ENCODE measurements at places on chromosomes 6 and 20.

DNA sequence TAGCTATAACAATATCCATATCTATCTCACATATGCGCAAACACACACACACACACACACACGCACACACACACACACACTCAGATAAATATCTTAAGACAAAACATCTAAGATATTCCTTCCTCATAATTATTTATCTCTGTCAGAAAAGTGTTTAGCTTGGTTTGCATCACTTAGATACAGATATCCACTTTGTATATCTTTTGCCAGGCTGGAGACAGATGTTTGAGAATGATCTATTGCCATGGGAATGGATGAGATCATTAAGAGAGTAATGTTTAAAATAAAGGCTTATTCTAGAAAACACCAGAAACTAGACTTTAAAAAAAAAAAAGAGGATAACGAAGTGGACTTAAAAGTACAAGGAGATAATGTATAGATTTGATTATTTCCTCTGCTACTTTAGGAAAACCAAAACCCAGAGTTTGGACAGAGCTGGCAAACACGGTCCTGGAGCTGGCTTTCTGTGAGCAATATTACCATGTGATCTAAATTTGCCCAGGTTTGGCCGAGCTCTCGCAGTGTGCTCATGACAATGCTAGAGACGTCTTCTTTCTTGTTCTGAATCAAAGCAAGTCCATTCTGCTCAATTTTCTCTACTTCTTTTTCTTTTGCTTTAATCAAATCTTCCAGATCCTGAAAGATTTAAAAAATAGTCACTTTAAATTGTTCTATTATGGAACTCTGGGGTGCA, 411.8 kb downstream of the SYNE1 start:
- DNase-seq, result no peak

DNA sequence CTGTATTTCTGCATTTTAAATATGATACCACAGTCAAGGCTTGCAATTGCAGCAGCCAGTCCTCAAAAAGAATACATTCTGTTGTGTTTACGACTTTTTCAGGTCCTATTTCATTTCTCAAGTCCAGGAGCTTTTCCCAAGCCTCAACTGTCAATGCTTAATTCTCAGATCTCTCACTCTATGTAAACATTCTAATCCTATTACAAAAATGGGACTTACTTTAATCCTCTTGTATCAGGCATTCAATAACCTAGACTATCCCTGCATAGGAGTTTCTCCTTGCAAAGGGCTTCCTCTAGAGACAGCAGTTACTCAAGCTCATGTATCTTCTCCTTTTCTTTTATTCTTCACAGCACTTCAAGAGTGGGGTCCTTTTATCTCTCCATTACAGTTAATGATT, 1293.0 kb downstream of the GRIK2 start:
- no peak for DNase-seq

DNA sequence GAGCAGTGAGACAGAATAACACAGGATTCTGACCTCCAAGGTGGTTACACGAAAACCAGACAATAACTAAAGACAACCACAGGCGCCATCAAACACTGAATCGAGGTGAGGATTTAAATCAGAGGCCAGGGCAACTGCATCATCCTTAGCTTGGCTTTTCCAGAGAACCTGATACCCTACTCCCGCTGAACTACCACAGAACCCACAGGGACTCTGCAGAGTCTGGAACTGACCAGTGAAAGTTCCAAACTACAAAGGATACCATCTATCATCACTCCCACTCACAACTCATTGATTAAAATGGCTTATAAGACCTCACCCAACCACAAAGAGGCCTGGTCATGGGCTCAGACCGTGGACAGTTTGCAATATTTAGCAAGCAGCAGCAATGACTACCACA, 85.0 kb downstream of the BFSP1 start:
- DNase-seq, result no peak

GRCh38 chr6:143775336-143775735, 67.8 kb upstream of the LTV1 start:
- DNase-seq, result no peak

DNA sequence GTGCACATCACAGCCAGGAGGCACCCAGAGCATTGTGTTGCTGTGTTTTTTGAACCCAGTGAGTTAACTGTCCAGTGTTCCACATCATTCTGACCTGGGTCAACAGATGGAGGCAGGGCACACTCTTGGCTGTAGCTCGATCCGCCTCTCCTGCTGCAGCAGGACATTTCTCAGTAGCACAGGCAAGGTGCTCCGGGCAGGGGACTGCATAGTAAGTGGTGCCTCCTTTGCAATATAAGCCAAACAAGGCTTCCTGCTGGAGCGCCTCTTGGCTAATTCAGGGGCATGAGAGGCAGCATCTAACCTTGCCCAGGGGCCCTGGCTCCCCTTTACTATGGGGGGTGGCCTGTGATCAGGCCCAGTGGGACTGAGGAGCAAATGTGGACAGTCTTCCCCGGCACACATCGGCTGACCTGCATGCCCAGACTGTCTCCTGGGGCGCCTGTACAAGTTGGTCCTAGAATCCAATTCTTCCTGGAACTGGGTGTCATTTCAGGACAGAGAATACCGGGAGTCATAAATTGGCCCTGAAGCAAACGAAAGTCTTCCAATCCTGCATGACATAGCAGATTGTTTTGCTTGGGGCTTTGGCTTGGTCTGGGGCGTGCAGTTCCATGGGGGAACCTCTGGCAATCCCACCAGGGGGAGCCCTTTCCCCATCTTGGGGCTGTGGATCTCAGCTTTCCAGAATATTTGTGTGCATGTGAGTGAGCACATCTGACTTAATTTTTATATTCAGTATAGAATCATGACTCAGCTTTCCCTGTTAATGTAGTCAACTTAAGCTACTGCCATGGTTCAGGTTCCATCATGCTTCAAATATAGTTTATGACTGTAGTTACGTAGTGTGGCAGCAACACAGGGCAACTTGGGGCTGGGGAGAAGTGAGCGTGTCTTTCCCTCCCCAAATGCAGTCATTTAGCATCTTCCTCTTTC, 56.0 kb upstream of the DDR1 start:
- DNase-seq, result peak; percentile 89

GRCh38 chr6:4398791-4399190, 263.4 kb upstream of the ECI2 start:
- DNase-seq, result no peak

- DNase-seq, result no peak
Observed at GRCh38 chr6:110864824-110865223, 9.8 kb upstream of the AMD1 start.

- DNase-seq, result peak; percentile 8
Observed at GRCh38 chr6:156832231-156832647, 55.1 kb downstream of the ARID1B start.

- DNase-seq, result no peak
Observed at GRCh38 chr6:24440897-24441598, 38.3 kb downstream of the MRS2 start.

- DNase-seq, result no peak
Observed at GRCh38 chr6:35955970-35956369, 35.1 kb upstream of the SRPK1 start.

DNA sequence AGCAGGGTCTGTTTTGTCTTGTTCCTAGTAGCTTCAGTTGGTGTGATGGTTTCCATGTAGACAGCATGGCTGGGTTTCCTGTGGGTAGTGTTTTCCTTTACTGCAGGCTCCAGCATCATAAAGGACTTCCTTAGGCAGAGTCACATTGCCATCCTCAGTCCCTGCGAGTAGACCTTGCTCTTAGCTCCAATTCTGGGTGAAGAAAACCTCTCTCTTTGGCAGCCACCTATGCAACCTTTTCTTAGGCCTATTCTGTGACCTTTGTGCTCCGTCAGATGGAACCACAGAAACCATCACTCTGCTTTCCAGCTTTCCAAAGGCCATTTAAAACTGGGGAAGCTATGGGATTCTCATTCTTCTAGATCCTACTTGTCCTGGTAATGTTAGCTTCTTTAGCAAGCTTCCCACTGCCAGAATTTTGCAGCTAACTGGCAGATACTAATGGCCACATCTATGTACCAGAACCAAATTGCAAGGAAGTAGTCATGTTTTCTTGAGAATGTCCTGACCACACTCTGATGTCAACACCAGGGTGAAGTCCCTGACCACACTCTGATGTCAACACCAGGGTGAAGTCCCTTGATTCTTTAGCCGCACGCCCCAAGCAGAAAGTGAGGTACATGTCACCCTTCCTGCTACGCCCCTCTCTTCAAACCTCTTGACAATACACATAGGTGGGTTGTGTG, 646.6 kb upstream of the HS3ST5 start:
- DNase-seq, result no peak

Data from HT-29 (cell line).